ENCODE measurements at places on chromosomes 3 and 15. TPM values are rescaled to one million over a fixed set of nuclear protein-coding genes. Genes with fewer than 3 reads are reported as not detected.

Gene MED12L
- total RNA-seq: 3.0 TPM

- no peak for DNase-seq
These were observed 140.0 kb upstream of the MLF1 start for GRCh38 chr3:158430968-158431367.

DNA sequence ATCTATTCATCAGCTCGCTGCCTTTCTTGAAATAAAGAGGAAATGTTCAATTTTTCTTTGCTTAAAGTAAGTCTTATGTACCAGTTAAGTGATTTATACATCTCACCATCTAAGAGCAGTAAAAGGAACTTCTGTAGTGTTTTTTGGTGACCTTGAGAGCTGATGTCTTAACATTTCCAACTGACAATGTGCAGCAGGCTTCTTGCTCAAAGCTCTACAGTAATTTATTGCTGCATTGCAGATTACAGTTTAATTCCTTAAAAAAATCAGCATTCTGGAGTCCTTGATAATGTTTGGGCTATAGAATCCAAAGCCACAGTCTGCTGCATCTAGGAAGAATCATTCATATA, 61.6 kb downstream of the DIPK2A start:
- DNase-seq: no peak

GRCh38 chr15:59522988-59523461, 85.0 kb downstream of the FAM81A start:
- no peak for DNase-seq

DNA sequence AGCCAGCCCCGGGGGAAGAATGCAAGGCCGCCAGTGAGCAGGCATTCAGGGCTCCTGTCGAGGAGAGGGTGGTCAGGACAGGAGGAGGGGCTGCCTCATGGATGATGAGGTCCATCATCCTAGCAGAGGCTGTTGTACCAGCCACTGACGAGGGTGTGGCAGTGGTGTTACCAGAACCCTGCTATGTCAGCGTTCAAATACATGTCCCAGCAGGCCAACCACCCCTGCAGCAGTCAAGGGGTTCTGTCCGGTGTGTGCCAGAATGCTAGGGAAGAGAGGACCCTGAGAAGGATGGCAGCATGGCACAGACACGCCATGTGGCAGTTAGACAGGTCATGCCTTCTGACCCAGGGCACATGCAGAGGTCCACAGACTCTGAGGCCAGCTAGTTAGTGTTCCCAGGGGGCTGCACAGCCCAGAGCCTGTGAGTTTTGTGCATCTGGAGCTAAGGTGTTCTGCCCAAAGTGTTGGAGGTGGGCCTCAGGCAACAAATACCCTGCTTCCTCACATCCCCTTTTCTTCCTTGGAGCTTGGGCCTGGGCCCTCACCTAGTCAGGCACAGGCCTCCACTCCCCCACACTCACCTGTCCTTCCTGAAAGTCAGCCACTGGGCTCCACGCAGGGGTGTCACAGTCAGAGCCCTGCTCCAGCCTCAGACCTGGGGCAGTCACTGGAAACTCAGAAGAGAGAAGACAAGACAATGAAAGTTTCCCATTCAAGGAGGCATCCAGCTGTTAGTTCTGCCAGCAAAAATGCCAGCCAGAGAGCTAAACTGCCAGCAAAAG, 7.8 kb downstream of the PAK6 start:
- DNase-seq: no peak
